ENCODE measurements at places on chromosomes 11 and 22. TPM values are rescaled to one million over a fixed set of nuclear protein-coding genes. Genes with fewer than 3 reads are reported as not detected.

TRIM51 gene
- total RNA-seq = not detected

TSGA10IP gene
- total RNA-seq = not detected

OR51A2 gene
- not detected for total RNA-seq

OR5P2 gene
- not detected for total RNA-seq
